Esophagus squamous epithelium (tissue), 5 donors: ENCODE measurements at places on chromosomes 4 and X. TPM values are rescaled to one million over a fixed set of nuclear protein-coding genes. Genes with fewer than 3 reads are reported as not detected.
A peak's percentile ranks its signal among the peaks of the same experiment; 100 is the strongest.

- peaks cover 58% of the 10 kb centered on the region for H3K4me1 ChIP-seq
- H3K27me3 ChIP-seq: no peaks in the 10 kb centered on the region
- DNase-seq: no peak
- H3K36me3 ChIP-seq: no peaks in the 10 kb centered on the region
- peak overlapping the region; percentile 98 for H3K27ac ChIP-seq
Measured at GRCh38 chrX:153927672-153927921, 1.5 kb upstream of the ARHGAP4 start.

DNA sequence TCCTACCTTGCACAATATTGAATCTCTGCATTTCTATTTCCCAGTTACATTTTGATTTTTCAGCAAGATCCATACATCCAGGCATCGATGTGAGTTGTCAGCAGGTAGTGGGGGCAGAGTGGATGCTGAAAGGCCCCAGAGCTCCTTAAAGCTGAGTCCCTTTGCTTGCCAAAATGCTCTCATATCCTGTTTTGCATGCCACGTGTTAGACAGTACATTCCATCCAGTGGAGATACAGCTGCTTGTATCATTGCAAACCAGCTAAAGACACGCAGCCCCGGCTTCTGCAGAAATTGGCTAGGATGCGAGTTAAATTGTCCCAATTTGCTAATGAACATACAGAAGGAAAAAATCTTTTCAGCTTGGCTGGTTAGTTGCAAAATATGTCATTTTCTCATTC is 179.6 kb upstream of the MXRA5 start:
- no peak overlapping the region for H3K4me3 ChIP-seq
- DNase-seq: no peak
- no peaks in the 10 kb centered on the region for H3K27me3 ChIP-seq
- H3K27ac ChIP-seq: no peak overlapping the region
- no peaks in the 10 kb centered on the region for H3K36me3 ChIP-seq

DNA sequence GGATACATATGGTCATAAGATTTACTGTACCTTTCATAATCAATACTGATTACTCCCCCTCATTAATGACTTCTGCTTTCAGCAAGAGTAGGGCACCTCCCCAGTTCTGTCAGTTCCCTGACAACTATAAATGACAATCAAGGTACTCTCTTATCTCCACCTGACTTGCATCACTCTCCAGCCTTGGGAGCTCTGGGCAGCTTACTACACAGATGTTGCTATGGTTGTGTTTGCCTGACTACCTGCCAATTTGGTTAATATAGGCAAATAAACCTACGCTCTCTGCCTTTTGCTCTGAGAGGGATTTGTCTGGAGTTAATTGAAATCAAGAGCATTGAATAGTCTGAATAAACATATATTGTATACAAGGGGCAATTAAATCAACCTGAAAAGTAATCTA is 22.8 kb upstream of the MAP7D3 start:
- H3K4me3 ChIP-seq: no peak overlapping the region
- no peak for DNase-seq
- H3K27me3 ChIP-seq: no peaks in the 10 kb centered on the region

The IL13RA1 gene
- total RNA-seq: 60.8 TPM

GRCh38 chr4:187632260-187632995 is 363.1 kb upstream of the ZFP42 start:
- H3K4me3 ChIP-seq: no peak overlapping the region
- DNase-seq: no peak
- no peaks in the 10 kb centered on the region for H3K27me3 ChIP-seq
- no peaks in the 10 kb centered on the region for H3K36me3 ChIP-seq

The BMPR1B gene
- not detected for total RNA-seq

DNA sequence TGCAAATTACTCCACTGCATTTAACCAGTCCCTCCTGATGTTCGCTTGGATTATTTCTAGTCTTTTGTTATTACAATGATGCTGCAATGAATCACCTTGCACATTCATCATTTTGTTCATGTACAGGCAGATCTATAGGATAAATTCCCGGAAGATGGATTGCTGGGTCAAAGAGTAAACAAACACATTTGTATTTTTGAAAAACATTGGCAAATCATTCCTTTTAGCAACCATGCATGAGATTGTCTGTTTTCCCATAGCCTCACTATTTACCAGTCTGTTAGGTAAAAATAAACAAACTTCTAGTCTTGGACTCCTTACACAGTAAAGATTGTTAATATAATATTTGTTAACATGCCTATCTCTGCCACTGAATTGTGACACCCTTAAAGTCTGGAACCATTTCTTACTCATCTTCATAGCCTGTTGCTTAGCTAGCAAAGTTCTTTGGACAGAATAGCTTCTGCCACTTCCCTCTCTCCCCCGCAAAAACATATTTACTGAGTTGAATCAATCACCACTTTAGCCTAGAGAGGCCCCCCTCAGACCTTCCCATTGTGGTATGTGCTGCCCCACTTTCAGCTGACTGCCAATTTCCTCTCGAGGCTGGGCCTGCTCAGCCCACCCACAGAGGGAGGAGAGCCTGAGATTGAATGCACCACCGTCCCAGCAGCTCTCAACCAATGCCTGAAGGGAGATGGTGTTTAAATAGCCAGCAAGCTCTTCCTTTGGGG is 108.4 kb upstream of the ATXN3L start:
- no peak overlapping the region for H3K4me3 ChIP-seq
- peak overlapping the region; percentile 71 for H3K27ac ChIP-seq
- no peaks in the 10 kb centered on the region for H3K36me3 ChIP-seq
- no peak for DNase-seq

The VCX3A gene
- total RNA-seq: not detected

The MAGEA2B gene
- total RNA-seq: not detected

GRCh38 chr4:7716010-7716721 is 223.5 kb downstream of the AFAP1 start:
- H3K27ac ChIP-seq: no peak overlapping the region
- no peaks in the 10 kb centered on the region for H3K36me3 ChIP-seq
- DNase-seq: no peak
- no peaks in the 10 kb centered on the region for H3K27me3 ChIP-seq
- H3K4me1 ChIP-seq: no peaks in the 10 kb centered on the region

DNA sequence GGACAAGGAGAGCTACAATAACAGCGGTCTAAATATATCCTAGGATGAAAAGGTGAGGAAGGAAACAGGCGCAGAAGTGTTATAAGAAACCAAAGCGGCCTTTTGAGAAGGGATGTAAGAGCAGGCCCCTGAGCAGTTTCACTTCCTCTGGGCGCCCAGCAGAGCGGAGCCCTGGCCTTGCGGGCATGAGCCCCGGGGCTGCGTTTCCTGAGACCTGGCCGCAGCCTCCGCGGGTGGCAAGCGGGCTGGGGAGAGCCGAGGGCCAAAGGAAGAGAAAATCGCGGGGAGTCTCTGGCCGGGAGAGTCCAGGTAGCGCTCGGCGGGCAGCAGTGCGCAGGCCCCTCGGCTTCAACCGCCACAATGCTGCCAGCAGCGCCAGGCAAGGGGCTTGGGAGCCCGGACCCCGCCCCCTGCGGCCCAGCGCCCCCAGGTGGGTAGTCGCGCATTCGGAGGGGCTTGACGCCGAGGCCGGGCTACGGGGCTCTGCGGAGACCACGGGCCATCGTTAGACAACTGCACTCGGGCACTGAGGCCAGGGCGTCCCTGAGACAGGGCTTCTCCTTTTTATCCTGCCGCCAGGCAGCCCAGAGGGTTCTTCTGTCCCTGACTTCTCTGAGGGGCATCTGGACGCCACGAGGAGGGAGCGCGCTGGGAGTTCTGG is at the start of gene BANK1:
Gene BANK1 (plus strand): TSS at position 210 of the 661 bp plus-strand sequence. CDS start 151 bp downstream, at position 361.
- H3K4me3 ChIP-seq: peak within 1 kb of the TSS; percentile 58
- no peaks in the 10 kb centered on the region for H3K4me1 ChIP-seq
- no peaks in the 10 kb centered on the region for H3K27me3 ChIP-seq

The PDZD4 gene
- total RNA-seq: 1.7 TPM

- no peak for DNase-seq
- no peaks in the 10 kb centered on the region for H3K4me1 ChIP-seq
- H3K27ac ChIP-seq: no peak overlapping the region
- no peak overlapping the region for H3K4me3 ChIP-seq
- H3K27me3 ChIP-seq: no peaks in the 10 kb centered on the region
Measured at GRCh38 chr4:28388471-28388870, 1527.8 kb downstream of the STIM2 start.

DNA sequence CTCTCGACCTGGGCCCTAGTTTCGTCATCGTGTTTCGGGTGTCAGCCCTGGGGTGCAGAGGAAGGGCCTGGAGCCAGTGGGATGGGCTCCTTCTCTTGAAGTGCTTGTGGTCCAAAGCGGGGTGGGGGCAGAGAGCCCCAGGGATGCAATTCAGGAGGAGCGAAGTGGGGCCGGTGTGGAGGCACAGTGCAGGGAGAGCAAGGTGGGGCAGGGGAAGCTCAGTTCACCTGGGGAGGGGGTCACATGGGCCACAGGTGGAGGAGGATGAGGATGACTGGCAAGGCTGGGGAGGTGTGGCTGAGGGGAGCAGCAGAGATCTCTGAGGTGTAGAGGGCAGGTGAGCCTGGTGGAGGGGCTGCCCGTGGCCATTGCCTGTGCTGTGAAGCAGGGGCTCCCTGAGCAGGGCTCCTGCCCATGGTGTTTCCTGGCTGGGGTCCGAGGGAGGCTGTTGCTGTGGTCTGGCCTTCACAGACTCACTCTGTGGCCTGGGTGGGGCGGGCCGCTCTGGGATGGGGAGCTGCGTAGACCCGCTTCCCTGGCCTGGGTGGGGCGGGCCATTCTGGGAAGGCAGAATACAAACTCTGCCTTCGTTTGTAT is 6.9 kb downstream of the SORCS2 start:
- H3K4me1 ChIP-seq: peaks cover 6% of the 10 kb centered on the region
- no peak overlapping the region for H3K4me3 ChIP-seq
- peaks cover under 1% of the 10 kb centered on the region for H3K27me3 ChIP-seq
- no peak overlapping the region for H3K27ac ChIP-seq
- H3K36me3 ChIP-seq: no peaks in the 10 kb centered on the region
- DNase-seq: no peak

DNA sequence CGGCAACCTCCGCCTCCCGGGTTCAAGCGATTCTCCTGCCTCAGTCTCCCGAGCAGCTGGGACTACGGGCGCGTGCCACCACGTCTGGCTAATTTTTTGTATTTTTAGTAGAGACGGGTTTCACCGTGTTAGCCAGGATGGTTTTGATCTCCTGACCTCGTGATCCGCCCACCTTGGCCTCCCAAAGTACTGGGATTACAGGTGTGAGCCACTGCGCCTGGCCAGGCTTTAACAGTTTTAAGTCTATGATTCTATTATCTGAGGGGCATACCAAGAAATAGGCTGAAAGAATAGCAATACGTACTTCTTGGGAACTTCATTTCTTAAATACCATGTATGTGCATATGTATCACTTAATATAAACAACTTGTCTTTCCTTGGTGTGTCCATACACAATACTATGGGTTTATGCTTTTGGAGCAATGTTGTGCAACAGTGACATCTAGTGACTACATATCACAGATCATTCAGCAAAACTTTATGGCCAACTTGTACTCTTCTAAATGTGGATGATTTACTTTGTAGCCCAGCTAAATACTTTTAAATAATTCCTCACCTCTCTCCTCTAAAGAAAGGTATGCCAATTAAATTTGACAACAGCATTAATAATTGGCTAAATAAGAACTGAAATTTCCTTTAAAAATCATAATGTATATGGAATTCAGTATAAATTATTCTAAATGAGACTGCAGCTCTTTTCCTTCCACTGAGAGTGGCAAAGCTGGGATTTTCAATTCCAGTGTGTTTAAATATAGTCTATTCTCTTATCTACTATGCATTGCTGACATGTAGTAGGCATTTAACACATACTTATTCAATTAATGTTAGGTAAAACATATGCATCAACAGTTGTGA is 10.4 kb downstream of the SLC9B1 start:
- H3K4me3 ChIP-seq: no peak overlapping the region
- no peak overlapping the region for H3K27ac ChIP-seq
- no peaks in the 10 kb centered on the region for H3K36me3 ChIP-seq
- no peak for DNase-seq

The SPACA5 gene
- total RNA-seq: not detected

- no peaks in the 10 kb centered on the region for H3K4me1 ChIP-seq
- H3K36me3 ChIP-seq: no peaks in the 10 kb centered on the region
- no peaks in the 10 kb centered on the region for H3K27me3 ChIP-seq
- DNase-seq: no peak
Measured at GRCh38 chr4:129474698-129475097, 378.7 kb downstream of the C4orf33 start.

The FGFR3 gene
- total RNA-seq: 175 TPM

The VMA21 gene
- total RNA-seq: 16.3 TPM

GRCh38 chr4:173258866-173259265 is 75.3 kb downstream of the HMGB2 start:
- H3K27ac ChIP-seq: no peak overlapping the region
- no peak overlapping the region for H3K4me3 ChIP-seq
- H3K4me1 ChIP-seq: no peaks in the 10 kb centered on the region
- H3K27me3 ChIP-seq: no peaks in the 10 kb centered on the region
- H3K36me3 ChIP-seq: no peaks in the 10 kb centered on the region

- H3K4me1 ChIP-seq: no peaks in the 10 kb centered on the region
- H3K4me3 ChIP-seq: no peak overlapping the region
- no peaks in the 10 kb centered on the region for H3K36me3 ChIP-seq
- DNase-seq: no peak
Measured at GRCh38 chrX:103791826-103792485, 15.3 kb downstream of the PLP1 start.

- no peak overlapping the region for H3K4me3 ChIP-seq
- no peaks in the 10 kb centered on the region for H3K27me3 ChIP-seq
- no peak for DNase-seq
- H3K4me1 ChIP-seq: no peaks in the 10 kb centered on the region
Measured at GRCh38 chrX:153560000-153560399, 38.9 kb downstream of the CCNQ start.

DNA sequence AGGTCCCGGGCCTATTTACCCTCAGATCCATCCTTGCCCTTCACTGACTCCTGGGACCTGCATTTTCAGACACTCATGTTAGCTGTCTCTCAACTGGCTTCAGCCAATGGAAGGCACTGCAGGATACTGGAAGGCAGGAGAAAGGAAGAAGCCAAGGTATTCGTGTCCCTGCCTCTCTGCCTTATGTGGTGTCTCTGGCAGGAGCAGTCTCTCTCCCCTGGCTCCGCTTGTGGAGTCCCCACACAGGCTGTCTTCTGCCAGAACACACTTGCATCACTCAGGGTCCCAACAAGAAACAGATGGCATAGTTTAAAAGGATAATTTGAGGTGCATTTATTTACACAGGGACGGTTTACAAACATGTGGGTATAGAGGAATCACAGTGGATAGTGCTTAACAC is 21.6 kb upstream of the MAPK10 start:
- no peaks in the 10 kb centered on the region for H3K27me3 ChIP-seq
- H3K27ac ChIP-seq: no peak overlapping the region
- no peaks in the 10 kb centered on the region for H3K36me3 ChIP-seq
- no peak for DNase-seq
- no peak overlapping the region for H3K4me3 ChIP-seq

The GAGE12E gene
- total RNA-seq: not detected

GRCh38 chr4:63922146-63922545 is 487.1 kb downstream of the TECRL start:
- no peak overlapping the region for H3K4me3 ChIP-seq
- H3K4me1 ChIP-seq: no peaks in the 10 kb centered on the region
- no peak overlapping the region for H3K27ac ChIP-seq

GRCh38 chrX:110853610-110854009 is 58.0 kb upstream of the CHRDL1 start:
- no peaks in the 10 kb centered on the region for H3K27me3 ChIP-seq
- no peaks in the 10 kb centered on the region for H3K4me1 ChIP-seq
- no peak overlapping the region for H3K4me3 ChIP-seq
- H3K36me3 ChIP-seq: no peaks in the 10 kb centered on the region
- H3K27ac ChIP-seq: no peak overlapping the region

- no peaks in the 10 kb centered on the region for H3K27me3 ChIP-seq
- H3K27ac ChIP-seq: no peak overlapping the region
- no peaks in the 10 kb centered on the region for H3K4me1 ChIP-seq
- no peak for DNase-seq
- H3K36me3 ChIP-seq: no peaks in the 10 kb centered on the region
Measured at GRCh38 chr4:71110499-71110898, 117.0 kb downstream of the DCK start.
